ENCODE measurements at places on chromosomes 3 and 15.

GRCh38 chr15:71136793-71137518 lies 21.7 kb downstream of the THSD4 start:
- no peak for DNase-seq

DNA sequence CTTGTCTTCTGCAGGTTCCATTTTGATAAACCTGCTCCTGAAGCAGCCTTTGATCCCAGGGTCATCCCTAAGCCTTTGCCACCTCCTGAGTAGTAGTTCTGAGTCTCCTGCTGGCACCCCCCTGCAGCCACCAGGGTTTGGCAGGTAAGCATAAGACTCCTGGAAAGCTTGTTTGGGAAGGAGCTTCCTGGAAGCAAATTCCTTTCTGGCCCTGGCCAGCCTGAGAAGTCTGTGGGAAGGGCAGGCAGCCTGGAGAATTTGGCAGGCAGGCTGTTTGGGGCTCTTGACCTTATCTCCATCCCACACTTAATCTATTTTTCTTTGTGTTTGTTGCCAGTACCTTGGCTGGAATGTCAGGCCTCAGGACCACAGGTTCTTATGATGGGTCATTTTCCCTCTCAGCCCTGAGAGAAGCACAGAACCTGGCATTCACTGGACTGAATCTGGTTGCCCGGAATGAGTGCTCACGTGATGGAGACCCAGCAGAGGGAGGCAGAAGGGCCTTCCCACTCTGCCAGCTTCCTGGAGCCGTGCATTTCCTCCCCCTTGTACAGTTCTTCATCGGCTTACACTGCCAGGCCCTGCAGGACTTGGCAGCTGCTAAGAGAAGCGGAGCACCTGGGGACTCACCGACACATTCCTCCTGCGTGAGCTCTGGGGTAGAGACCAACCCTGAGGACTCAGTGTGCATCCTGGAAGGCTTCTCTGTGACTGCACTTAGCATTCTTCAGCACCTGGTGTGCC lies 13.4 kb downstream of the ATRIP start:
- no peak for DNase-seq

- DNase-seq: no peak
Measured at GRCh38 chr15:90212221-90213098, 11.3 kb downstream of the SEMA4B start.

- DNase-seq: peak; percentile 40
Measured at GRCh38 chr15:90336705-90337141, 15.4 kb upstream of the ZNF774 start.

DNA sequence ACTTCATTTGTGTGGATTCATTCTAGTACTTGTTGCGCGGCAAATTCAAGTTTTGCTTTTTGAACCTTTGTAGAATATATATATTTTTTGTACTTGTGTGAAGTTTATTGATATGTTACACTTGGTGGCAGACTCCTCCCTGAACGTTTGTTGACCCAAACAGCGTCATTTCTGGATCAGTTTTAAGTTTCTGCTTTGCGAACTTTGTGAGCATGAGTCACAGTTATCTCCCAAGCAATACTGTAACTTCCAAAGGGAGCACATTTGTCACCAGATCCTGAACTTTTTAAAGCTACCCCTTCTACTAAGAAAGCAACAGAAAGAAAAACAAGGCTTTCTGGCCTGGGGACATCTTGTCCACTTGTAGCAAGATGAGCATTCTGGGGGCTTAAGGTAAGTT lies 74.8 kb upstream of the CACNA2D3 start:
- DNase-seq: no peak

GRCh38 chr3:170766253-170766652 lies 103.7 kb downstream of the RPL22L1 start:
- DNase-seq: no peak

DNA sequence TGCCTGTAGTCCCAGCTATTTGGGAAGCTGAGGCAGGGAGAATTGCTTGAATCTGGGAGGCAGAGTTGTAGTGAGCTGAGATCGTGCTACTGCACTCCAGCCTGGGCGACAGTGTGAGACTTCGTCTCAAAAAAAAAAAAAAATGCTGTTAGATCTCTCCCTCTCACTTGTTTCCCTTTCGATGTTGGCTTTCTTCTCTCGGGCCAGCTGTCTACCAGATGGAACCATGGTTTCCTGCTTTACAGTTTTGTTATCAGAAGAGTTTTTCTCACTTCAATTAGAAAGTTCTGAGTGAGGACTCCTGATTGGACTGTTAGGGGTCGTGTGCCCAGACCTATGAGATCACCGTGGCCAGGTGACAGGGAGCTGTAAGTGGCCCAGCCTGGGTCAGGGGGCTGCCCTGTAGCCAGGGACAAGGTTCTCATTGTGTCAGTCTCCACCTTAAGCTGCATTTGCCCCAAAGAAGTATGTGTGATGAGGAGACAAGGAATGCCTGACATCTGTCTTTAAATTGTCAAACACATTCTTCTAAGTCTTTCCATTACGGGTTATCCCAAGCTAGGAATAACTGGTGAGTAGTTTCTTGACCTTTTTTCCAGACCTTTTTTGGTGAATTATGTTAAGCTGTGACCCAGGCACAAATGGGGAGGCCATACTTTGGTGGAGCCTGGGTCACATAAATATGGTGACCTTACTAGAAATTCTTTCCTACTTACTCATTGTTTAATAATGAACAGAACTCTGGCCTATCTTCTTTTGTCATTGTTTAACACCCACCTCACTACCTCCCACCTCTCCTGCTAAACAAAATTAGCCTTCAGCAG lies 25.2 kb downstream of the SNAPC5 start:
- DNase-seq: no peak

GRCh38 chr3:180528843-180529242 lies 73.1 kb upstream of the TTC14 start:
- DNase-seq: no peak

GRCh38 chr15:81168644-81169043 lies 28.0 kb upstream of the IL16 start:
- DNase-seq: no peak

DNA sequence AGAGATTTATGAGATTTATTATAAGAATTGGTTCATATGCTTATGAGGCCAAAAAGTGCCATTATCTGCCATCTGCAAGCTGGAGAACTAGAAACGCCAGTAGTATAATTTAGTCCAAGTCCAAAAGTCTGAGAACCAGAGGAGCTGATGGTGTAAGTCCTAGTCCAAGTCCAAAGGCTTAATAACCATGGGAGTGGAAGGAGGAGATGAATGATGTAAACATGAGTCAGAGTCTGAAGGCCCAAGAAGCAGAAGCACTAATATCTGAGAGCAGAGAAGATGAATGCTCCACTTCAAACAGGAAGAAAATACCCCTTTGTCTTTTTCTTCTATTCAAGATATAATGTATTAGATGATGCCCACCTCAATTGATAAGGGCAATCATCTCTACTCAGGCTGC lies 185.7 kb downstream of the CGGBP1 start:
- no peak for DNase-seq

DNA sequence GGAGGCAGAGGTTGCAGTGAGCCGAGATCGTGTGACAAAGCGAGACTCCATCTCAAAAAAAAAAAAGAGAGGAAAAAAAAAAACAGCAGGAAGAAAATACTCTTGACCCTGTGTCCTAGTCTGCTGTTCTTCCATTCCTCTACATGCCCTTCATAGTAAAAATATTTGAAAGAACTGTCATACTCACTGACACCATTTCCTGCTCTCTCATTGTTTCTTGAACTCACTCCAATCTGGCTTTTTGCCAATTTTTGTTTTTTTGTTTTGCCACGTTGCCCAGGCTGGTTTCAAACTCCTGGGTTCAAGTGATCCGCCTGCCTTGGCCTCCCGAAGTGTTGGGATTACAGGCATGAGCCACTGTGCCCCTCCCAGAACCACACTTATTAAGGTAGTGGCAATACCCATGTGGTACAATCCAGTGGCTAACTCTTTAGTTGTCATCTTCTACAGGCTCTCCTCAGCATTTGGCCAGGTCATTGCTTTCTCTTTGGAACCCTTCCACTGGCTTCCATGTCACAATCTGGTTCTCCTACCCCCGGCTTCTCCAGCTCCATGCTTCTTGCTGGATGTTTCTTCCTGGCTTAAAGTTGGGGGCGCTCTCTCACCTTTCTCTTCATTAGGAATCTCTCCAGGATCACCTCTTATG lies 238.2 kb upstream of the C2CD4B start:
- no peak for DNase-seq

GRCh38 chr3:197675563-197675860 lies 61.2 kb downstream of the RUBCN start:
- no peak for DNase-seq

GRCh38 chr15:100730655-100731266 lies 128.4 kb downstream of the ASB7 start:
- no peak for DNase-seq

DNA sequence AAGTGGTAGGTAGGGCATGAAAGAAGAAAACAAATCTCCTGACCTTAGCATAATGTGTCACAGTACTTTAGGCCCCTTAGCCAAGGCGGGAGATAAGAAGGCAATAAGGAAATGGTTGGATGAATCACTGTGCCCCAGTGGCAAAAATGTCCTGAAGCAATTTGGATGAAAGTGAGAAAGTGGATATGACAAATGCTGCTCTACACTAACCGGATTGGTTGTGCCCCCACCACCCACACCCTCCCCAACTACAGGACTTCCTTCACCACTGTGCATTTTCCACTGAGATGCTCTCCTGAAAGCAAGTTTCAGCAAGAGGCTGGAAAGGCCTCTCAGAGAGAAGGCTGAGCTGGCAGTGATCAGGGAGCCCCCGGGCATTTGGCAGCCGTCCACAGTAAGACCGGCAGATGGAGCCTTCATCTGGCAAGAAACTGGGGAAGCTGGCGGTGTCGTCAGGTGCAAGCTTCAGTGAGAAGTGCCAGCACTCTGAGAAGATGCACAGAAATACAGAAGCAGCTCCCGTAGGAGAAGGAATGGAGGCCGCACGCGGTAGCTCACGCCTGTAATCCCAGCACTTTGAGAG lies 63.8 kb downstream of the ATP1B3 start:
- peak; percentile 90 for DNase-seq

GRCh38 chr3:28241221-28242160 lies at the start of gene CMC1:
CMC1 (plus strand) TSS chr3:28241619; CDS start chr3:28241794, 175 bp downstream.
- DNase-seq: peak; percentile 96

DNA sequence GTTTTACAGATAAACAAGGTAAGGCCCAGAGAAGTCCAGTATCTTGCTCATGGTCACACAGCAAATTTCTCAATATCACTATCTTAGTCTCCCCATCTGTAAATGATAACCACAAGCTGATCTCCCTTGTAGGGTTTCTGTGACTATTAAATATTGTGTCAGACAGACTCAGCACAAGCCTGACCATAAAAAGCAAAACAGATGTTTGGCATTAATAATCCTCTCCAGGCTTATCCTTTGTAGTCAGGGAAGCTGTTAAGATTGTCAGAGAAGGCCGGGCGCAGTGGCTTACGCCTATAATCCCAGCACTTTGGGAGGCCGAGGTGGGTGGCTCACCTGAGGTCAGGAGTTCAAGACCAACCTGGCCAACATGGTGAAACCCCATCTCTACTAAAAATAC lies 173.2 kb upstream of the PRICKLE2 start:
- no peak for DNase-seq

DNA sequence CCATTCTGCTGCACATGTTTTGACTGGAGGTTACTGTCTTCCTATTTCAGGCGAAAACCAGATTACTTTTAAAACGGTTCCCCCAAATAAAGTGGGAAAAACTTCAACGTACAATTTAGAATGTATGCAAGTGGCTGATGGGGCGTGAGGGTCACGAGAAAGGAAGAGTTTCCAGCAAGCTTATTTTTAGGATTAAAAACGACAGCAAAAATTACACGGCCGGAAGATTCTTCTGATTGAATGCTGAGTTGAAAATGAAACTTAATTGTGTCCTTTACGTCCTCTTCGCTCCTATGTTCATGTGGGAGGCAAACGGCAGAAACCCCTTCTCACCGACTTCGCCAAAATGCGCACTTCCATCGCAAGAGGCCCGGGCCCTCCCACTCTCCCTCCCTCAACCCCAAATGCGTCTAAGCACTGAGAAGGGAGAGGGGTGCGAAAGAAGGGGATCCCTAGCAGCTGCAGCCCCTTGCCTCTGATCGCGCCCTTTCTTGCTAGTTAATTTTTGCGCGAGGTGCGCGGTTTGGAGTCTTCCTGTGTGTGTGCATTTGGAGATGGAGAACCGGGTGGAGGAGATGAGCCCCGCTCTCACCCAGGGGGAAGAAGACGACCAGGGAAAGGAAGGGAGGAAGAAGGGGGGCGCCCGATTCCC lies 656 bp downstream of the CD47 start:
- peak; percentile 42 for DNase-seq

- DNase-seq: no peak
Measured at GRCh38 chr3:172750069-172750367, 508 bp upstream of the ECT2 start.

DNA sequence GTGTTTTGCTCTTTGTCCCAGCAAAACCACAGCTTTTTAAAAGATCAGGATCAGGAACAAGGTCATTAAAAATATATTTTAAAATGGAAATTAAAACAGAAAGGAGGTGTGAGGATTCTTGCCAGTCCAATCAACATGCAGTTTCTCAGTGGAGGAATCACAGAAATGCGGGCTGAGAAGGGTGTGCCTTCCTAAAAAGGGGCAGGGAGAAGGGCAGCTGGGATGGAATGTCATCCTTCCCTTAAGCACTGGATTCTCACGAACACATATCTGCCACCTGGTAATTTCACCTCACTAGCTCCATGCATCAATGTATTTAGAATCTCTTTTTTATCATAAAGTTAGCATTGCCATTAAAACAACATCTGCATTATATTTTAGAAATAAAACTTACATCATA lies 21.4 kb downstream of the ABI3BP start:
- no peak for DNase-seq

DNA sequence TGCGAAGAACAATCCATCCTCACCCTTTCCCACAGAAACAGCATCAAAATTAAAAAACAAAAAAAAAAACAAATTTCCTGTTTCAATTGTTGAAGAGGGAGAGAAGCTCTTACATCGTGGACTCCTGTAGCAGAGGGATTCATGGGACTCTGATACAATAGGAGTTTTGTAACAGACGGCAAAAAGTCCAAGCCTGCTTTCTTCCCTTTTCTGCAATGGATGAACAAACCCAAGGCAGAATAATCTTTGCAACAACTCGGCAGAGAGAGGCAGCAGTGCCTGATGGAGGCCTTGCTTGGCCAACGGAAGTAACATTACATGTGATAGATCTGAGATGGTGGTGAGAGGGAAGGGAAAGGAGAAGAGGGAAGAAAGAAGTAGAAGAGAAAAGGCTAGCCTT lies 26.9 kb downstream of the CCR4 start:
- no peak for DNase-seq

GRCh38 chr15:90884719-90885431 lies 571 bp downstream of the FES start:
- DNase-seq: no peak

GRCh38 chr3:128794770-128795649 lies 69.0 kb downstream of the RAB7A start:
- DNase-seq: no peak

GRCh38 chr3:44942202-44942921 lies 33.6 kb downstream of the ZDHHC3 start:
- DNase-seq: no peak

DNA sequence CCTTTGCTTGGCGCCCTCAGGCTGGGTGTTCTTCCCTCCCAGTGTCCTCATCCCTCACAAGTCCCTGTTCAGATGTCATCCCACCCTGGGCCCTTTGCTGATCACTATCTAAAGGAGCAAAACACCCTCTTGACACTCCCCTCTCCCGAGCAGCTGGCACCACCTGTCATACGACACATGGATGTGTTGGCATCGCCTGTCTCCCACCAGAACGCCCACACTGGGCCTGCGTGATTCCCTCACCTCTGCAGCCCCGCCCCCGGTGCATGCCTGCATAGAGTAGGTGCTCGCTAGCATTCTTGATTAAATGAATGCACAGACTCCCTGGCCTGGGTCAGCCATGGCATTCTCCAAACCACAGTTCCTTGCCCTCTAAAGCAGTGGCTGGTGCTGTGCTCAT lies 75.8 kb downstream of the DNAJB8 start:
- no peak for DNase-seq

- no peak for DNase-seq
Measured at GRCh38 chr3:191753196-191753595, 292.2 kb downstream of the PYDC2 start.

Data from T1000 (cell line).